AML-193 (cell line): ENCODE measurements at places on chromosomes 2 and 18.

DNA sequence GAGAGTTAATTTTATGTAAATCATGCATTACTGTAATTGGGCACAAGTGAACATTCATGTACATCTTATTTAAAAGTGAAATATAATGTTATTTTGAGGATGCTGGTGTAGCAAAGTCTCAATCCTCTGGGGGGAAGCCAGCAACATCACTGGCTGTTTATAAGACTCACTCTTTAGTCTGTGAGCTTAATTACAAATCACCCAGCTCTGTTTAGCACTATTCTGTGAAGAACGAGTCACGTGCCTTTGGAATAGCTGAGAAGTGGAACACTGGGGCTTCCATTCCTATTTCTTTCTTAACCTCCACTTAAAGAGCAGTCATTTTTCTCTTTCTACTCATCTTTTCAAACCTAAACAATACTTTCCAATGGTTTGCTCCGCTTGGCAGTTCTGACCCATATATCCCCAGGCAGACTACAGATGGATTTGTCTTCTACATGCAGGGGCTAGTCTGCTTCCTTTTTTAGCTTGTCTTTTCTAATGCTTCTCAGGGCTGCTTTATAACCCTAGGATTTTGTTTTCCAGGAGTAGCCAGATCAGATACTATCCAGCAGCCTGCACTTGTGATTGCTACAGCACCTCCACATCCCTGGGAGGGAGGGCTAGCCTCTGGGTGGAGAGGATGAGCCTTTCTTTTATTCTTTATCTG, 95.3 kb upstream of the CAVIN2 start:
- DNase-seq, result no peak

- no peak for DNase-seq
Observed at GRCh38 chr2:216527600-216527999, 29.0 kb downstream of the RPL37A start.

DNA sequence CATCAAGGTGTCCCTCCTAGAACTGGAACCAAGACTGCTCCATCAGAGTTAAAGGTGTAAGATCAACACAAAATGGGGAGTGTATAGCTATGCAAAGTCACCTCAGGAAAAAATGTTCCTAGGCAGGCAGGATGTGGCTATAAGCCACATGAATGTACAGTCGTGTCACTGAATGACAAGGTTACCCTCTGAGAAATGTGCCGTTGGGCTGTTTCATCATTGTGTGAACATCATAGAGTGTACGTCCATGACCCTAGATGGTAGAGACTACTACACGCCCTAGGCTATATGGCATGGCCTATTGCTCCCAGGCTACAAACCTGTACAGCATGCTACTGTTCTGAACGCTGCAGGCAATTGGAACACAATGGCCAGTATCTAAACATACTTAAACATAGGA, 24.5 kb downstream of the TYMS start:
- no peak for DNase-seq

GRCh38 chr18:50424877-50425690, 50.2 kb downstream of the SKA1 start:
- no peak for DNase-seq

DNA sequence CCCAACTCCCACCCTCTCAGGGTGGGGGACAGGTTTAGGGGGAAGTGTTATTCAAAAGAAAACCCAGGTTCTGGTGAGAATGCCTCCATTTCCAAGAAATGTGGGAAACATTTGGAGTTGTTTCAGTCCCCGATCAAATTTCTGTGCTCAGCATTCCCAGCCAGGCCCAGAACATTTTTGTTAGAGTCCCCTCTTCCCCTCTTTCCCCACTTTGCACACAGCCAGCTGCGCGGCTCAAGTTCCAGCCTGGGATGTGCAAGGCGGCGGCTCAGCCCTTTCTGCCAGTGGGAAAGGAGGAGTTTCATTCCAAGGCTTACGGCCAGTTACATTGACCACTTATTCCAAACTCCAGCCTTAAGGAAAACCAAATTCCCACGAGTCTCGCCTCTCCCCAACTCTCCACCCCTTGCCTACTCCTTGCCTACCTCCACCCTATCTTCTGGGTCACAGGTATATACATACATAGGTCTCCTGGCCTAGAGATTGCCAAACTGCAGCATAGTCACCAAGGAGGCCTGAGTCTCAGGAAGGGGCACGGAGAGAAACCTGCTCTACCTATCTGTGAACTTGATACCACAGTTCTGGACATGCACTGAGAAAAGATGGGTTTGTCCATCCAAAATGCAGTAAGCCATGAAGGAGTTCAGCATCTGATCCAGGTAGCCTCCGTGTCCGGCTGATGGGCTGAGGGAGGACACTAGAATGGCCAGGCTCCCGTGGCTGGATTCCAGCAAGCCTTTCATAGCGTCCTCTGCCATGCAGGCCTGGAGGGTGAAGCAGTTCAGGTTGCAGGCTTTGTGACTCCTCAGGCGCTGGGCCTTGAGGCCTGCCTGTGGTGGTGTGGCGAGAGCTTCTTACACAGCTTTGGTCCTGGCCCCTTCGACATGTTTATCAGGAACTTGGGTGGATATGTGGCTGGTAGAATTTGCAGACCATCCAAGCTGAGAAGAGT, 154.5 kb downstream of the ZFP36L2 start:
- no peak for DNase-seq

DNA sequence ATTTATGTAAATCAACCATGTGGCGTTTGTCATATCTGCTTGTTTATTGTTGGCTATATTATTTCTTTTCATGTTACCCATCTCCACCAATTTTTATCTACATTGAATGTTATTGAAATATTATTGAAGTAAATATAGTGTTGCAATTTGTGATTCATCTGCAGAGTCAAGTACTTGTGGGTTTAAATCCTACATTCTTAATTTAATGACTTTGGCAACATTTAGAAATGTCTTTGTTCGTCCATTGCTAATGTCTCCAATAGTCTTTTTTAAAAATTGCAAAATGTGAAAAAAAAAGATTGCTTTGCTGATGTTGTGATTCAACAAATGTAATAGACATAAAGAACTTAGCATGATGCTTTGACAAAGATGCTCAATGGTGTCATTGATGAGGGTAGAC, 1572.8 kb upstream of the PIK3C3 start:
- no peak for DNase-seq
